ENCODE measurements at places on chromosomes 6 and 20. TPM values are rescaled to one million over a fixed set of nuclear protein-coding genes. Genes with fewer than 3 reads are reported as not detected.

DNA sequence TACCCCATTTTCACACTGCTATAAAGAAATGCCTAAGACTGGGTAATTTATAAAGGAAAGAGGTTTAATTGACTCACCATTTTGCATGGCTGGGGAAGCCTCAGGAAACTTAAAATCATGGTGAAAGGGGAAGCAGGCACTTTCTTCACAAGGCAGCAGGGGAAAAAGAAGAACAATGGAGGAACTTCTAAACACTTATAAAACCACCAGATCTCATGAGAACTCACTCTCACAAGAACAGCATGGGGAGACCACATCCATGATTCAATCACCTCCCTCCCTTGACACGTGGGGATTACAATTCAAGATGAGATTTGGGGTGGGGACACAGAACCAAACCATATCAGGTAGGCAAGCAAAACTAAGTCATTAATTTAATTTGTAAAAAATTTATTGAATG is 343.2 kb downstream of the FRK start:
- H3K27me3 ChIP-seq, result no peaks in the 10 kb centered on the region
- no peak overlapping the region for H3K27ac ChIP-seq
- H3K4me1 ChIP-seq, result no peaks in the 10 kb centered on the region
- H3K36me3 ChIP-seq, result no peaks in the 10 kb centered on the region

DNA sequence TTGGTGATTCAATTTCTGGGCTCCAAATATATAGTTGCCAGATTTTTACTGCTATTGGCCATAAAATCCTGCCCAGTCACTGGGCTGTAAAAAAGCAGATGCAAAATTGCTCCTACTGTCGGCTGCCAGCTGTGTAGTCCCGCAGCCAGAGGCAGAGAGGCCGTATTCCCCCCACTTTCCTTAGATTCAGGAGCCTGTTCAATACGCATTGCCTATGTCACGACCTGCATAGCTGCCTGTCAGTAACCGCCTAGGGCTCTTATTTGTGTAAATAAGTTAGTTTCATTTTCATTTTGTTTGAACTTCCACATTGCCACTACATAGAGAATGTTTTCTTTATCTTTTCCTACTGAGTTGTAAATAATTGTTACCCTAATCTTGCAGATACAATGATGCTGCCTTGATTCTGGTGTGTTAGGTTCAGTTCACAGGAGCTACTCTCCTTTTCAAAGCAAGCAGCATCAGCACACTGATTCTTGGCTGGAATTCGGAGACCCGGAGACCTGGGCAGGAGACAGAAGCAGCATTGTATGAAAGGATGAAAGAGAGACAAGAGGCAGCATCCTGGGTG is 46.0 kb upstream of the UST start:
- no peak for DNase-seq
- H3K27ac ChIP-seq, result no peak overlapping the region
- peak overlapping the region; percentile 4 for H3K4me3 ChIP-seq
- H3K27me3 ChIP-seq, result no peaks in the 10 kb centered on the region

- H3K4me1 ChIP-seq, result no peaks in the 10 kb centered on the region
- peaks cover 8% of the 10 kb centered on the region for H3K27me3 ChIP-seq
- no peak overlapping the region for H3K27ac ChIP-seq
- no peak overlapping the region for H3K4me3 ChIP-seq
- H3K36me3 ChIP-seq, result no peaks in the 10 kb centered on the region
These were observed 157.3 kb downstream of the TBXT start for GRCh38 chr6:166010136-166010960.

DNA sequence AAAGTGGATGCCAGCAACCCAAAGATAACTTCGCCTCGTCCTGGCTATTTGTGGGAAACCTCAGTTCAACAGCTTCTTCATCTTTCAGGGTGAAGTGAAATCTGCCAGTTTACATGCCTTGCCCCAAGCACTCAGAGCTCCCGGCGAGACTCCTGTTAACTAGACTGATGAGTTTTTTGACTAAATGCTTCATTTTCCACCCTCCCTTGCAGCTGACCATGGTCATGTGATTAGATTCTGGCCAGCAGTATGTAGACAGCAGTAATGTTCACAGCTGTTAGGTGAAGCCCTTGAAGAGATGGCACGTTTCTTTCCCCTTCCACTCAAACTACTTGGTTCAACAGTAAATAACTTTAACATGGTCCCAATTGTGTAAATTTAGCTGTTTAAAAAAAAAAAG is 718.8 kb upstream of the FLRT3 start:
- no peak for DNase-seq
- no peaks in the 10 kb centered on the region for H3K36me3 ChIP-seq
- H3K27ac ChIP-seq, result no peak overlapping the region
- H3K4me3 ChIP-seq, result no peak overlapping the region

- DNase-seq, result no peak
- H3K36me3 ChIP-seq, result no peaks in the 10 kb centered on the region
- no peak overlapping the region for H3K4me3 ChIP-seq
- H3K27ac ChIP-seq, result no peak overlapping the region
These were observed 18.0 kb downstream of the KHDC1L start for GRCh38 chr6:73207221-73207837.

PROCR gene
- 12.3 TPM for total RNA-seq

GRCh38 chr6:149974825-149975224 is 11.1 kb downstream of the ULBP1 start:
- no peaks in the 10 kb centered on the region for H3K4me1 ChIP-seq
- H3K36me3 ChIP-seq, result no peaks in the 10 kb centered on the region
- no peaks in the 10 kb centered on the region for H3K27me3 ChIP-seq
- no peak for DNase-seq

- no peak for DNase-seq
- no peaks in the 10 kb centered on the region for H3K4me1 ChIP-seq
- H3K36me3 ChIP-seq, result no peaks in the 10 kb centered on the region
- H3K27me3 ChIP-seq, result no peaks in the 10 kb centered on the region
- no peak overlapping the region for H3K4me3 ChIP-seq
These were observed 300.1 kb downstream of the TFAP2B start for GRCh38 chr6:51118792-51119191.

- no peak for DNase-seq
- peaks cover 5% of the 10 kb centered on the region for H3K36me3 ChIP-seq
- no peaks in the 10 kb centered on the region for H3K27me3 ChIP-seq
- H3K4me3 ChIP-seq, result no peak overlapping the region
These were observed 29.0 kb upstream of the SRF start for GRCh38 chr6:43142101-43142500.

GRCh38 chr6:138809677-138810076 is 13.8 kb downstream of the ECT2L start:
- no peak for DNase-seq
- no peak overlapping the region for H3K27ac ChIP-seq
- H3K4me3 ChIP-seq, result no peak overlapping the region
- H3K4me1 ChIP-seq, result no peaks in the 10 kb centered on the region

- H3K27ac ChIP-seq, result no peak overlapping the region
- peaks cover 6% of the 10 kb centered on the region for H3K4me1 ChIP-seq
- H3K27me3 ChIP-seq, result no peaks in the 10 kb centered on the region
- H3K4me3 ChIP-seq, result no peak overlapping the region
- H3K36me3 ChIP-seq, result no peaks in the 10 kb centered on the region
- DNase-seq, result no peak
These were observed 42.0 kb upstream of the TMEM244 start for GRCh38 chr6:129903082-129903481.

Data from esophagus squamous epithelium (tissue), 5 donors.